Stimulated activated CD8-positive, alpha-beta memory T cell treated with anti-CD3 and anti-CD28 coated beads, Interleukin-4, amount 100 ng/mL, for 48 hours (primary cell): ENCODE measurements at places on chromosomes 13 and 19.

- no peak for DNase-seq
Measured at GRCh38 chr13:31105856-31106255, 55.8 kb downstream of the HSPH1 start.

GRCh38 chr13:101709952-101710351, 257.5 kb downstream of the ITGBL1 start:
- DNase-seq: no peak

DNA sequence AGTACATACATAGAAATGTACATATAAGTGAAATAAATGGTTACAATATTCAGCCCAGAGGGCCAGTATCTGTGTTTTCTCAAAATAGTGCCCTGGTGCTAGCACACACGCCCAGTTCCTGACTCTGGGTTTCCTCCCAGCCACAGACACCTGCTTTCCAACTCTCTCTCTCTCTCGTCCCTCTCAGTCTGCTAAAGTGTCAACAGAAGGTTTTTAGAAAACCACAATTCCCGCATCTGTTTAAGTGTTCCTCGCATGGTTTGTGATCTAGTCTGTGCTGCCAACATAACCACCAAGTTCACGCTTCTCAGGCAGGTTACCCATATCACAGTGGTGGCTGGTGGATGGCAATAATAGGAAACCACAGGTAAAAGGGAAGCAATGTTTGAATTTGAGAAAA, 17.8 kb upstream of the UPF3A start:
- DNase-seq: no peak

DNA sequence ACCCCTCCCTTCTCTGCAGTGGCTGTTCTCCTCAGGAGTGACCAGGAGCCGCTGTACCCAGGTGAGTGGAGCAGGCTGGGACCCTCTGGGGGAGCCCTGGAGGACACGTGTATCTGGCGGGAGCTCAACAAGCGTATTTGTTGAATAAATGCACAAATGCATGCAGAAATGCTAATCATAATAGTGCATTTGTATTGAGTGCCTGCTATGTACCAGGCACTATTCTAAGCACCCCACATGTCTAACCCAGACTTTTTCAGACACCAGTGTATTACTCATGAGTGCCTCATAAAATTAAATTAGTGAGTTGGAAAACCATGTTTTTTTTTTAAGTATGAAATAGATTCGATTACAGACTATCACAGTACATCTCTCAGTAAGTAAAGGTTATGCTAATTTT, 7.9 kb downstream of the HPN start:
- no peak for DNase-seq

- DNase-seq: no peak
Measured at GRCh38 chr13:112457081-112457480, 80.9 kb downstream of the SPACA7 start.

DNA sequence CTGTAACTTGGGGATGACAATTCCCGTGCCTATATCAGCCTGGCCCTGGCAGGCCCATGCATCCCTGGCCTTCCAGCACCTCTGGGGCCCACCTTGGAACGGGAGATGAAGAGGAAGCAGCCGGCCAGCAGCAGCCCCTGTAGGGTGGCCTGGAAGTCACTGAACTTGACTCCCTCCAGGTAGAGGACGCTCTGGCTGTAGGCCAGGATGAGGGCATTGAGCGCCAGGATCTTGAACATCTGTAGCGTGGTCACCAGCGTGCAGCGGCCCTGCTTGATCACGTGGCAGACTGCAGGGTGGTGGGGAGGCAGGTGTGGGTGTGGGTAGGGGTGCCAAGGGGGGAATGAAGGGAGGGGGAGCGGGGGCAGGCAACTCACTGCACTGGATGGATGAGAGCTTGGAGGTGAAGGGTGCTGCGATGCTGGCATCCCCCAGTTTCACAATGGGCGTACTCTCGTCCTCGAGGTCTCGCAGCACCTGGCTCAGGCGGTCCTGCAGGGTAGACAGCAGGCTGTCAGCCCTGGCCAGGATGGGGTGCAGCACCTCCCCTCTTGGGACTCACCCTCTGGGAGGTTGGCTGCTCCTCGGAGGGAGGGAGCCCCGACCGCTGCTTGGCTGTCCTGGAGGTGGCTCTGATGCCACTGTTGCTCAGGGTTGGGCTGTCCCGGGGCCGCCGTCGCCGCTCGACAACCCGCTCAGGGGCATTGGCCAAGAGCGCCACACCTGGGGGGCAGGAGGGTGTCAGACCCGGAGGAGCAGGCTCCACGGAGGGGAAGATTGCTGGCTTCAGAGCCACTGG, 3.8 kb upstream of the GMIP start:
- no peak for DNase-seq
